Activated CD4-positive, alpha-beta T cell treated with anti-CD3 and anti-CD28 coated beads for 36 hours (primary cell): ENCODE measurements at places on chromosomes 5 and 9. TPM values are rescaled to one million over a fixed set of nuclear protein-coding genes. Genes with fewer than 3 reads are reported as not detected.

GRCh38 chr9:107739601-107740082 is 250.1 kb upstream of the KLF4 start:
- no peak overlapping the region for H3K27ac ChIP-seq
- DNase-seq, result no peak
- H3K4me1 ChIP-seq, result no peaks in the 10 kb centered on the region
- no peaks in the 10 kb centered on the region for H3K27me3 ChIP-seq
- H3K4me3 ChIP-seq, result no peak overlapping the region

GAS1 gene
- total RNA-seq, result 0.21 TPM

- DNase-seq, result no peak
- H3K27me3 ChIP-seq, result peaks cover 14% of the 10 kb centered on the region
- H3K4me3 ChIP-seq, result no peak overlapping the region
- H3K27ac ChIP-seq, result no peak overlapping the region
- H3K36me3 ChIP-seq, result no peaks in the 10 kb centered on the region
Measured at GRCh38 chr9:69584759-69585158, 87.4 kb downstream of the APBA1 start.

NUTM2G gene
- not detected for total RNA-seq

DNA sequence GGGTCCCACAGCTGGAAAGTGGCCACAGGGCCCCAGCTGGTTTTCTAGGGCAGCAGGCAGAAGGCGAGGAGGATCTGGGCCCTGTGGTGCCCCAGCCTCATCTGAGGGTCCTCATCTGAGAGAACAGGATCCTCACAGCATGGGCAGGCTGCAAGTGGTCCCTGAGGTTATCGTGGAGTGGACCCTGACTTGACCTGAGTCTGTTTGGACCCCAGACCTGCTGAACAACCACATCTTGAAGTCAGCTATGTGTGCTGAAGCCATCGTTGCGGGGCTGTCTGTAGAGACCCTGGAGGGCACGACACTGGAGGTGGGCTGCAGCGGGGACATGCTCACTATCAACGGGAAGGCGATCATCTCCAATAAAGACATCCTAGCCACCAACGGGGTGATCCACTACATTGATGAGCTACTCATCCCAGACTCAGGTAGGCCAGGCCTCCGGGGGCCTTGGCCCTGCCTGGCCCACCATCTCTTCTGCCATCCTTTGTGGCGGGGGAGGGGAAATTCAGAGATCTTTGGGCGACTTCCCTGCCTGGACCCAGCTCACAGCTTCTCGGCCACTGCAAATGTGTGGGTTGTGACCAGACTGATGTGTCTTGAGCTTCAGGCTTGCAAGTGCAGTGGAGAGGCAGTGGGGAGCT is 24.0 kb downstream of the TGFBI start:
- peaks cover 2% of the 10 kb centered on the region for H3K27me3 ChIP-seq
- H3K4me3 ChIP-seq, result no peak overlapping the region
- no peak overlapping the region for H3K27ac ChIP-seq

FAM153A gene
- 54.0 TPM for total RNA-seq

PRRX2 gene
- total RNA-seq, result 0.57 TPM

GRCh38 chr5:80219391-80219790 is 36.5 kb downstream of the SERINC5 start:
- no peak for DNase-seq
- H3K4me1 ChIP-seq, result peaks cover 74% of the 10 kb centered on the region
- no peak overlapping the region for H3K4me3 ChIP-seq
- H3K36me3 ChIP-seq, result peaks cover 23% of the 10 kb centered on the region
- H3K27ac ChIP-seq, result peak overlapping the region; percentile 88

DNA sequence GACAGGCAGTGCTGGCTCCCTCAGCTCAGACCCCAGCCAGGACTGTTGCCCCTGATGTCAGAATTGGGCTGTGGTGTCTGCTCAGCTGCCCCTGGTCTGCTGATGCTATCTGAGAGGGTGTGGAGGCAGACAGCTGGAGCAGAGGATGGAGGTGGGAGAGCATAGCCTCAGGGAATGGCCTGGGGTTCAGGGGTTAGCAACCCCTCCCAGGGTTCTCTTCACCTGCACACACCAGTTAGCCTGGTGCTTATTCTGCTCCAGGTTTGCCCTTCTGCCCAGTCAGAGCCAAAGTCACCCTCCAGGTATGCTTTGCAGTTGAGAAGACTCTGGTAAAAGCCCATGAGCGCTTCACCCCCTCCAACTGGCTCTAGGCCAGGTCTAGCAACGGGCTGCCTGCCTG is 109.8 kb downstream of the SAXO1 start:
- no peaks in the 10 kb centered on the region for H3K36me3 ChIP-seq
- no peaks in the 10 kb centered on the region for H3K27me3 ChIP-seq
- DNase-seq, result no peak
- no peak overlapping the region for H3K27ac ChIP-seq
- H3K4me1 ChIP-seq, result no peaks in the 10 kb centered on the region
- H3K4me3 ChIP-seq, result no peak overlapping the region

IL4 gene
- total RNA-seq, result 0.77 TPM

FOXD4L3 gene
- total RNA-seq, result not detected

SLC36A2 gene
- not detected for total RNA-seq

DNA sequence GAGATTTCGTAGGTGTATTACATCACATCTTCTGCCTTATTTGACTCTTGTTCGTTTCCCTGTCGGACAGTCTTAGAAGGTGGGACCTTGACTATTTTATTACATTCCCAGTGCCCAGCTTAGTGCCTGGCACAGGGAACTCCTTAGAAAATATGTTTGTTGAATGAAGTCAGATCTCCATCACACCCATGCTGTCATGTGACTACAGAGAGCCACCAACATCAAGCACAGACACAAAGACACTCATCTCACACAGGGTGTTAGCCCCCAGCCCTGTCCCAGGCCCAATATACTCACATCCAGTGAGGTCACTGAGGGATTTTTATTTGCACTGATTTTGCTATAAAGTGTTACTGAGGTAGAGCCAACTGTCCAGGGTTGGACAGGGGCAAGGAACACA is 692 bp upstream of the SRA1 start:
- no peak for DNase-seq
- peak overlapping the region; percentile 89 for H3K27ac ChIP-seq
- H3K4me1 ChIP-seq, result peaks cover 45% of the 10 kb centered on the region

DNA sequence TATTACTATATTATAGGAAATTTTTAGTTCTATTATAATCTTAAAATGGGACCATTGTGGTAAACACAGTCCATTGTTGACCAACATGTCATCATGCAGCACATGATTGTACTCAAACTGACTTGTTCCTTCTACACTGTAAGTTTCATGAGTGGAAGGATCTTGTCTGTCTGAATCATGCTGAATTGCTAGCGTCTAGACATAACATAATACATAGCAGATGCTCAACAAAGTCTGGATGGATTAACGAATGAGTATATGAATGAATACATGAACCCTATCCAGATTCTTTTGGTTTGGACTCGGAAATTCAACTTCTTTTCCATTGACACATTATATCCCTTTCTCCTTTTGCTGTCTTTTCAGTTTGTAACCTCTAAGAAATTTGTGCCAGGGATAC is 429.2 kb upstream of the SGCD start:
- no peak overlapping the region for H3K4me3 ChIP-seq
- H3K27ac ChIP-seq, result no peak overlapping the region
- H3K4me1 ChIP-seq, result no peaks in the 10 kb centered on the region
- H3K27me3 ChIP-seq, result peaks cover 1% of the 10 kb centered on the region
- no peak for DNase-seq
- no peaks in the 10 kb centered on the region for H3K36me3 ChIP-seq

DNA sequence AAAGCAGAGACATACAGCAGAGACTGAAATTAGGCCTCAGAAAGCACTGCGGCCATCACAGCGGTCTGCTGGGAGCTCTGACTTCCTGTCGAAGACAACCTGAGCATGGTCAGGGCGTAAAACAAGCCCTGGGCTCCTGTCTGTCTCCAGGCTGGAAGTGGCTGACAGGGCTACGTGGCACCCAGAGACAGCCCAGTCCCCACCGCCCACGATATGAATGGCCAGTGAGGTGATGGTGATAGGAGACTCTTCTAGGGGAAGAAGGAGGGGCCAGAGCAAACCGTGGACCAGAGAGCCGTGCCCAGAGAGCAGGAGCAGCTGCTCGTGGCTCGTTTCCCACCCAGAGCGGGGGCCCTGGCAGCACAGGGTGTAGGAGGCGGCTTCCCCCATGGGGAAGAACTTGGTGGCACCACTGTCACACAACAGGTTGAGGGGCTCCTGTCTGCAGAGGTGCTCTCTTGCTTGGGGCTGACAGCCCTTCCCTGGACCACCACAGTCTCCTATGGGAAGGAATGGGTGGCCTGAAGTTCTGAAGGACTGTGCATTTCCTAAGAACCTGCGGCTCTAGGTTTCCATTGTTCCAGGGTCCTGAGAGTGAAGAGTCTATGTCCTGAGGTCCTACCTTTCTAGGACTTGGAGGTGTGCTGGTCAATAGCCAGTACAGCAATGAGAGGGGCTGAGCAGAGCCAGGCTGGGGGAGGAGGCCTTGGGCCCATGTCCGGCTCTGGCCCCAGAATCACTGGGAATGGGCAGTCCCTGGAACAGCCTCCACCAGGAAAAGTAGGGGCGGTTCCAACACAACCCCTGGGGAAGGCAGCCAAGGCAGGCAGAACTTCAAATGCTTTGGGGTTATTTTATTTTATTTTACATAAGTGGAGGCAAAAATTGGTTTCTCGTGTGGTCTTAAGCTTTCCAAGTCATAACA is 56.4 kb downstream of the BARX1 start:
- H3K4me1 ChIP-seq, result peaks cover 18% of the 10 kb centered on the region
- no peak overlapping the region for H3K4me3 ChIP-seq
- H3K27ac ChIP-seq, result no peak overlapping the region
- H3K36me3 ChIP-seq, result peaks cover 2% of the 10 kb centered on the region
- no peaks in the 10 kb centered on the region for H3K27me3 ChIP-seq

SPATA31E1 gene
- total RNA-seq, result not detected

- H3K36me3 ChIP-seq, result peaks cover 41% of the 10 kb centered on the region
- peak overlapping the region; percentile 24 for H3K27ac ChIP-seq
- H3K27me3 ChIP-seq, result no peaks in the 10 kb centered on the region
- no peak overlapping the region for H3K4me3 ChIP-seq
- DNase-seq, result no peak
Measured at GRCh38 chr9:89360465-89360864, 42.2 kb downstream of the SECISBP2 start.

- H3K4me3 ChIP-seq, result no peak overlapping the region
- DNase-seq, result no peak
- no peaks in the 10 kb centered on the region for H3K36me3 ChIP-seq
- H3K27ac ChIP-seq, result no peak overlapping the region
- peaks cover 16% of the 10 kb centered on the region for H3K27me3 ChIP-seq
- peaks cover 23% of the 10 kb centered on the region for H3K4me1 ChIP-seq
Measured at GRCh38 chr5:157672976-157673375, 1.6 kb downstream of the C5orf52 start.

SLC25A51 gene
- 29.4 TPM for total RNA-seq

- peaks cover 8% of the 10 kb centered on the region for H3K4me1 ChIP-seq
- H3K4me3 ChIP-seq, result no peak overlapping the region
- DNase-seq, result no peak
- H3K27me3 ChIP-seq, result no peaks in the 10 kb centered on the region
- H3K27ac ChIP-seq, result no peak overlapping the region
Measured at GRCh38 chr5:143796125-143796524, 15.8 kb upstream of the HMHB1 start.

SPATA31C1 gene
- not detected for total RNA-seq

GRCh38 chr9:126398403-126399058 is 71.9 kb downstream of the MVB12B start:
- H3K36me3 ChIP-seq, result no peaks in the 10 kb centered on the region
- no peaks in the 10 kb centered on the region for H3K27me3 ChIP-seq
- DNase-seq, result peak; percentile 86
- H3K4me3 ChIP-seq, result no peak overlapping the region
- no peak overlapping the region for H3K27ac ChIP-seq
- H3K4me1 ChIP-seq, result peaks cover 48% of the 10 kb centered on the region

IL13 gene
- 3.9 TPM for total RNA-seq

GRCh38 chr5:155838394-155838793 is 488.6 kb upstream of the SGCD start:
- H3K27me3 ChIP-seq, result peaks cover 3% of the 10 kb centered on the region
- no peak overlapping the region for H3K4me3 ChIP-seq
- no peaks in the 10 kb centered on the region for H3K4me1 ChIP-seq
- no peaks in the 10 kb centered on the region for H3K36me3 ChIP-seq

DNA sequence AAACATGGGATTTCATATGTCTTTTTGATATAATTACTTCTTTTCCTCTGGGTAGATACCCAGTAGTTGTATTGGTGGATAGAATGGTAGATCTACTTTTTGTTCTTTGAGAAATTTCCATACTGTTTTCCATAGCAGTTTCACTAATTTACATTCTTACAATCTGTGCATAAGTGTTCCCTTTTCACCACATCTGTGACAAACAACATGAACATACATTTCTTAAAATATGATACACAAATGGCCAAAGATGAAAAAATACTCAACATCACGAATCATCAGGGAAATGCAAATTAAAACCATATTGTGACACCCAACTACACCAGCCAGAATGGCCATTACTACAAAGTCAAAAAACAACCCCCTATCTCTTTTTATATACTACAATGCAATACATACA is 1778.5 kb upstream of the ACO1 start:
- H3K27ac ChIP-seq, result no peak overlapping the region
- no peaks in the 10 kb centered on the region for H3K4me1 ChIP-seq

- no peak for DNase-seq
- no peaks in the 10 kb centered on the region for H3K36me3 ChIP-seq
- H3K27me3 ChIP-seq, result no peaks in the 10 kb centered on the region
- no peak overlapping the region for H3K4me3 ChIP-seq
- no peak overlapping the region for H3K27ac ChIP-seq
- no peaks in the 10 kb centered on the region for H3K4me1 ChIP-seq
Measured at GRCh38 chr5:92758552-92758951, 822.5 kb downstream of the NR2F1-AS1 start.

DNA sequence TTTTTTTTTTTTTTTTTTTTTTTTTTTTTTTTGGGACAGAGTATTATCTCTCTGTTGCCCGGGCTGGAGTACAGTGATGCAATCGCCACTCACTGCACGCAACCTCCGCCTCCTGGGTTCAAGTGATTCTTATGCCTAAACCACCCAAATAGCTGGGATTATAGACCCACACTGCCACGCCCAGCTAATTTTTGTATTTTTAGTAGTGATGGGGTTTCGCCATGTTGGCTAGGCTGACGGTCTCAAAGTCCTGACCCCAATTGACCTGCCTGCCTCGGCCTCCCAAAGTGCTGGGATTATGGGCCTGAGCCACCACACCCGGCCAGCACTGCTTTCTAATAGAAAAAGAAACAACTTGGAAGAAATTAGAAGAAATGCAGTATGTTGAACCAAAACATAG is 39.2 kb downstream of the TTC1 start:
- H3K4me1 ChIP-seq, result peaks cover 7% of the 10 kb centered on the region
- no peak overlapping the region for H3K4me3 ChIP-seq
- H3K36me3 ChIP-seq, result peaks cover 49% of the 10 kb centered on the region
- H3K27ac ChIP-seq, result no peak overlapping the region

GRCh38 chr9:75873712-75874111 is 16.8 kb upstream of the PCSK5 start:
- no peak overlapping the region for H3K4me3 ChIP-seq
- H3K4me1 ChIP-seq, result peaks cover 10% of the 10 kb centered on the region
- no peaks in the 10 kb centered on the region for H3K36me3 ChIP-seq
- no peak for DNase-seq

F12 gene
- 4.9 TPM for total RNA-seq

GRCh38 chr9:98152526-98152925 is 33.5 kb upstream of the TRIM14 start:
- no peaks in the 10 kb centered on the region for H3K4me1 ChIP-seq
- no peak for DNase-seq
- no peaks in the 10 kb centered on the region for H3K27me3 ChIP-seq
- peaks cover 3% of the 10 kb centered on the region for H3K36me3 ChIP-seq
